Iris pigment epithelial cell (primary cell): ENCODE measurements at places on chromosomes 5 and 9.

- no peak for DNase-seq
Measured at GRCh38 chr9:129415942-129416651, 204.8 kb downstream of the C9orf50 start.

DNA sequence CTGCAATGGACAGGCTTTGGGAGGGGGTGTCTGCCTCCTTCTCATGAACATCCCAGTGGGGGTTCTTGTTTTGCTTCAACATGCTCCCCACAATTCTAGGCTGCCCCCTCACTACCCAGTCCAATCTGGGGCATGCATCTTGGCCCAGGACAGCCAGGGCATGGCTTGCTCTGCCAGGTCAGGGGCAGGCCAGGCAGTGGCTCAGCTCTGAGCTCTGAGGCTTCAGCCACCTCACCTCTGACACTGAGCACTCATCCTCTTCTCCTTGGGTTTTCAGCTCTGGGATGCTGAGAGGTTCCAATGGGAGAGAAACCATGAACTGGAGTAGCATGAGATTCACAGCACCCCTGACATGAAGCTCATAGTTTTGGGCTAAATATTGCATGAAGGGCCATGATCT is 11.8 kb downstream of the SLC25A48 start:
- DNase-seq = no peak

- DNase-seq = no peak
Measured at GRCh38 chr9:126658201-126658825, 44.6 kb downstream of the LMX1B start.

DNA sequence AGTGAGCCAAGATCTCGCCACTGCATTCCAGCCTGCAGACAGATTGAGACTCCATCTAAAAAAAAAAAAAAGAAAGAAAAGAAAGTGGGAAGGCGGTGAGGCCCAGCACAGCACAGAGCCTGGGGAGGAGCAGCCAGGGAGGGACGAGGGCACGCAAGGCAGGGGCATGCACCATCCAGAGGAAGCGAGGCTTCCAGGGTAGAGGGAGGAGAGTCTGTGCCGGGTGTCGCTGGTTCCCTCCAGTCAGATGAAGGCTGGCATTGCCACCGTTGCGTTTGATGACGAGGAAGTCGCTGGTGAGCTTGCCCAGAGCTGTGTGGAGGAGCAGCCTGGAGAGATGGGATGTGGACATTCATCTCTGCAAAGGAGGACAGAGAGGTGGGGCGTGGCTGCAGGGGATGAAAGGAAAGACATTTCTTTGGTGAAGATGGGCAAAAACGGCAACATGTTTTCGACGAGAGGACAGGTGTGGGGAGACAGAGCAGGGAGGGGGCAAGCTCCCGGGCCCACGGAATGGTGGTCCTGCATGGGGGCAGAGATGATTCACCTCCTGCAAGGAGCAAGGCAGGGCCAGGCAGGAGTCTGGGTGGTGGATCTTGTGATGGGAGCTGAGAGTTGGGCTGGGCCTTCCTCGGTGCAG is 18.6 kb upstream of the OLFM1 start:
- DNase-seq = no peak
